ENCODE measurements at places on chromosomes 13 and 19.
A peak's percentile ranks its signal among the peaks of the same experiment; 100 is the strongest.

GRCh38 chr13:65530688-65531087 is 1699.4 kb downstream of the PCDH9 start:
- no peak for DNase-seq

DNA sequence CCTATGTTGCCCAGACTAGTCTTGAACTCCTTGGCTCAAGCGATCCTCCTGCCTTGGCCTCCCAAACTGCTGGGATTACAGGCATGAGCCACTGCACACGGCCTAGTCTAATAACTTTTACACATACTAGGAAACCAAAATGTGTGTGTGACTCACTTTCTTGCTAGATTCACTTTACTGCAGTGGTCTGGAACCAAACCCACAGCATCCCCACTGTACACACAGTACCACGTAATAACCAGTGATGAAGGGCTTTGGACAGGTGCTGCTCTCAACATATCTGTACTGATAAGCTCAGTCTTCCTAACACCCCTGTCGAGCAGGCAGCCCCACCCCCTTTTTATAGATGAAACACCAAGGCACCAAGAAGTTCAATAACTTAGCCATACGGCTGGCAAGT is 5.1 kb downstream of the DNMT1 start:
- peak; percentile 39 for DNase-seq

- no peak for DNase-seq
Measured at GRCh38 chr13:46303742-46304385, 83.2 kb downstream of the RUBCNL start.

- no peak for DNase-seq
Measured at GRCh38 chr19:33399745-33400681, 26.5 kb downstream of the CEBPG start.

GRCh38 chr19:46256855-46257254 is 27.3 kb downstream of the IGFL1 start:
- DNase-seq: no peak

DNA sequence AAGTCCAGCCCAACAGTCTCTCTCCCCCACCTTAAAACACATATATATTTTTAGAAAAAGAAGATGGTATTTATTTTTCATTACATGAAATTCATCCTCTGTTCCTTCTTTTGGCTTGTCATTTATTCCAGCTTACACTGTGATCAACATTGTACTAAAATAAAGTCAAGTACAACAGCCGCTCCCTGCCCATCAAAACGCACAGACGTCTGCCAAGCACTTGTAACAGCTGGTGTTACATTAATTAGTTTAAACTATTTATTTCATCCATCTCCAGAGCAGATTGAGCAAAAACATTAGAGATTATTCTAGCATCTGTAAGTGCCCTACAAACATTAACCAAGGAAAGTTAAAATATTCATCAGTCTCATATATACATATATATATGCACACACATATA is 350.5 kb downstream of the DACH1 start:
- DNase-seq: no peak

DNA sequence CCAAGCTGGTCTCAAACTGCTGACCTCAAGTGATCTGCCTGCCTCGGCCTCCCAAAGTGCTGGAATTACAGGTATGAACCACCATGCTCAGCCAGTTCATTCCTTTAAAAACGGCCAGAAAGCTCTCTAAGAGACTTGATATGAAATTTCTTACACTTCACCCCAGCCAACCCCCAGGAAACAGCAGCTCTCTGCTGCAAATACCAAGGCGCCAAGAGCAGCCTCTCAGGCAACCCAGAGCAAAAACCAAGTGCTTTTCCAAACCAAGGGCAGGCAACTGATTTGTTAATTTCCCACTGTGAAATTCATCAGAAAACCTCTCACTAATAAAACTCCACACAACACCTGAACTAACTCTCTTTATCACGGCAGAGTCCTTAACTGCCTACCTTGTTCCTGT is 44.9 kb downstream of the LATS2 start:
- no peak for DNase-seq

DNA sequence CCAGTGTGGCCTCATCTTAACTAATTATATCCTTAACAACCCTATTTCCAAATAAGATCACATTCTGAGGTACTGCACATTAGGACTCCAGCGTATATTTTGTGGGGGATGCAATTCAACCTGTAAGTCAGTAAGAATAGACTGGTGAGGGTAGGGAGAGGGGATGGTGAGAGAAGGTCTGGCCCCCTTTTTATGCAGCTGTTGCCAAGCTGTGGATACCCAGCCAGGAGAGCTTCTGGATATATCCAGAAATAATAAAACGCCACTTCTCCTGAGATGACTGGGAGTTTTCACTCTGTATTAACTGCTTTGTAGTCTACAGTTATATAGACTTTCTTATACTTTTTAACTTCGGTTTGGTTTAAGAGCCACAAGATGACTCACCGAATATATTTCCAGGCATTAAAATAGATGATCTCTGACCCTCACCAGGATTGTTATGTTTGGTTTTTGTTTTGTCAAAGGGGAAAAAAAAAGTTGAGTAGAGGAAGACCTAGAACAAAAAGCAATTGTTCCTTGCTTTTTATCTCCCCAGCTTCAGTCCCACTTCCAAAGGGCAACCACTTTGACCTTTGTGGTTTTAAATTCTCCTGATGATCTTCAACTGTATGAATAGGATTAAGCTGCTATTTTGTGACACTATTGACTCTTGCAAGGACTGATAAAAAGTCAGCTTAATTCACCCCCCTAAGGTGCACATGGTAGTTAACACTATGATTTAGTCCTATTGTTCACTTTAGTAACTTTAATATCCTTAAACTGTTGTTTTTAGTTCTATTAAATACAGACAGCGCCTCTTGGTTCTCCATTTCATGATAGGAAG is 3.1 kb upstream of the NEK3 start:
- DNase-seq: no peak

GRCh38 chr19:461721-462551 is 1.1 kb upstream of the SHC2 start:
- DNase-seq: no peak

GRCh38 chr19:32189956-32190706 is 155.3 kb upstream of the ZNF507 start:
- DNase-seq: no peak

- DNase-seq: no peak
Measured at GRCh38 chr13:72884101-72884500, 102.2 kb downstream of the PIBF1 start.

DNA sequence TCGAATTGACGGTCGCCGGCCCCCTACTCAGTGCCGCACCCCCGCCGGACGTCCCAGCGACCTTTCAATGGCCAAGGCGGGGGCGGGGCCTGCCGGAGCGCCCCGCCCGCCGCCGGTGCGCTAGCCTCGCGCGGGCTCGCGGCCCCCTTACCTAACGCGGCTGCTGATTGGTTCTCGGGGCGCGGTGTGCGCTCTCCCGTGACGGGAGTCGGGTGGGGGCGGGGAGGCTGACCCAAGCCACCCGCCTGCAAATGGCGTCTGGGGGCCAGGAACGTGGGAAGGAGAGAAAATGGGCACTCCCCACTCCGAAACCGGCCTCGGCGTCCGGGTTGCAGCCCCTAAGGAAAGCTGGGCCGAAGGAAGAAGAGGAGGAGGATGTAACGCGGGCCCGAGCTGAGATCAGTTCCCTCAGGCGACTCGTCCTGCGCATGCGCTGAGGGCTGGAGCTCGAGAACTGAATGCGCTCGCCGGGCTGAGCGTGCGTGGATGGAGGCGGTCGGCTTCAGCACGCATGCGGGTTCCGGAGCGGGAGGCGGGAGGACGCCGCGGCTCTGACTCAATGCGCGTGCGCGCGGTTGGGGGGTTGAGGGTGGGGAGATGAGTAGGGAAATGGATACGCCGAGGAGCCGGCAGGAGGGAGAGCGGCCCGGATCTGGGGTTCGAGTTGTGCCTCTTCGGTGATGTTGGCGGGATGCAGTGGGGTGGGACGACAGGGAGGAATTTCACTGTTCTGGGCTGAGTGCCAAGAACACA is at the start of gene SMG9:
Gene SMG9, minus strand, starts transcription at position 460 of the 753 bp plus-strand sequence. CDS start 4,221 bp downstream, outside the sequence.
- peak; percentile 98 for DNase-seq

GRCh38 chr13:40136896-40137295 is 481.4 kb downstream of the COG6 start:
- no peak for DNase-seq

GRCh38 chr13:102757006-102757405 is 16.6 kb downstream of the TEX30 start:
- DNase-seq: no peak

DNA sequence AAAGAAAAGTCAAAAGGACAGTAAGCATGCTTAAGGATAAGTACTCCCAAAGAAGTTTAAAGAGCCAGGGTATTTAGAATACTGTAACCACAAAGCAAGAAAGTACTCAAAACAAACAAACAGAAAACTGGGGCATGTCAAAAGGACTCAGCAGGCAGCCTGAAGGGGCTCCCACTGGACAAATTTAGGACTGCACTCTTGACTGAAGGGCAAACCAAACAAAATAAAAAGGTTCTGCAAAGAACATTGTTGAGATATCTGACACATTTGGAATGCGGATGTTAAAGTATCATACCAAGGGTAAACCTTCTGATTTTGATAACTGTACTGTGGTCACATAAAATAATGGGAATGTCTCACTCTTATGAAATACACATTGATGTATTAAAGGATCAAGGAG is 157.4 kb downstream of the TNFSF13B start:
- no peak for DNase-seq

- no peak for DNase-seq
Measured at GRCh38 chr19:10975374-10976130, 14.7 kb downstream of the SMARCA4 start.

DNA sequence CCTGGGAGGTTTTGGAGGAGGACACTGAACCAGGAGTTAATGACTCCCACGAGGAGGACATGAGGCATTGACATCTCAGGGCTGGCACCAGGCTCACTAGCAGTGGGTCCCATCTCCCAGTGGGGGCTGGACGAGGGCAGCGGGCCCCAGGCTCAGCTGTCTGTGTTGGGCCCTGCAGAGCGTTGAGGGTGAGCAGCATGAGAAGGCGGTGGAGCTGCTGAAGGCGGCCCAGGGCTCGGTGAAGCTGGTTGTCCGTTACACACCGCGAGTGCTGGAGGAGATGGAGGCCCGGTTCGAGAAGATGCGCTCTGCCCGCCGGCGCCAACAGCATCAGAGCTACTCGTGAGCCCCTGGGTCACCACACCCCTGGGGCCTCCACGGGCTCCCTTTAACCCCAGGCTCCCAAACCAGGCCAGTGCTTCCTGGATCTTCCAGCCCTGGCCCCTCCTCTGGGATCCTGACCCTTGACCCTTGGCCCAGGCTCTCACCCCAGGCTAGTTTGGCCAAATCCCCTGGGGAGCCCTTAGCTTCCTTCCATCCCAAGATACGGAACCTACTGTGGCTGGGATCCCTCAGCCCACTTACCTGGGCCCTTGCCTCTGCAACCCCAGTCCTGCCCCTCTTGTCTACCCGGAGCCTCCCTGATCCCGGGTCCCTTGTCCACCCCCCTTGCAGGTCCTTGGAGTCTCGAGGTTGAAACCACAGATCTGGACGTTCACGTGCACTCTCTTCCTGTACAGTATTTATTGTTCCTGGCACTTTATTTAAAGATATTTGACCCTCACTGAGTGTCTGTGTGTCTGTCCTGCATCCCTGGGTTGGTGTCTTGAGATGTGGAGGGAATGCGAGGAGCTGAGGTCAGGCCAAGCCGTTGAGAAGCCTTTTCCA is 1.0 kb downstream of the C19orf73 start:
- DNase-seq: no peak

- DNase-seq: no peak
Measured at GRCh38 chr13:29284726-29285125, 310.8 kb downstream of the SLC7A1 start.

- no peak for DNase-seq
Measured at GRCh38 chr19:40387155-40387554, 2.8 kb downstream of the HIPK4 start.

GRCh38 chr19:31641591-31641990 is 292.4 kb upstream of the TSHZ3 start:
- DNase-seq: no peak

DNA sequence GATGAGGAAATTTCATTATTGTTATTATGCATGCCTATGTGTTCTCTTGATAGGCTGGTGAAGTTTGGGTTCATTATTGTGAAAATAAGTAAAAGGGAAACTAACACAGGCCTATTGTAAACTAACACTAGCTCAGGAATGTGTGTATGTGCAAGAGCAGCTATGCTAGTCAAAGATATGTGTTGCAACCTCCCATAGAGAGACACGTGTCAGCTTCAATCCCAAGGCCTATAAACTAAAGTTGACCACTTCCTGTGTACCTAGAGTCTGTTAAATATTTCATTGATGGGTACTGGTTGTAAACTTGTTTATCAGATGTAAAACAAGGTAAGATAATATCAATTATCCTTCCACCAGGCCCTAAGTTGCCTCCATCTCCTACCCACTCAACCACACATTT is 44.7 kb upstream of the ZNF30 start:
- no peak for DNase-seq

GRCh38 chr19:7494416-7495098 is 5.7 kb upstream of the PEX11G start:
- no peak for DNase-seq

- no peak for DNase-seq
Measured at GRCh38 chr13:25920277-25920676, 131.5 kb downstream of the SHISA2 start.

GRCh38 chr13:86633346-86633745 is 834.1 kb upstream of the SLITRK6 start:
- DNase-seq: no peak

DNA sequence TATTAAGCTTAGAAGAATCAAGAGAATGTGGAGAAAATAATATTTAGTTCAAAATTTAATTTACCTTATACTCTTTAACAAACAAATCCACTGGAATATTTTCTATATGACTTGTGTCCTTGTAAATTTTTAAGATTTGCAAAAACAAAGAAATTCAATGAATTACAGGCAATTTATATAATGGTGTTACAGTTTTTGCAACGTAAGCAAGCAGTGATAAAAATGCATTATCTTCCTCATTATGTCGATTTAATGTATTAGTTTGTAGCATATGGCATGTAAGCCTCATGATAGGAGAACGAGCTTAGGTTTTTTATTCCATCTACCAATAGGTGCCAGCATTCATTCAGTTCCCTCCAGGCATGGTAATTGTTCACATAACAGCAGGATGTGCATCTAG is 100.0 kb upstream of the PCDH9 start:
- DNase-seq: no peak

DNA sequence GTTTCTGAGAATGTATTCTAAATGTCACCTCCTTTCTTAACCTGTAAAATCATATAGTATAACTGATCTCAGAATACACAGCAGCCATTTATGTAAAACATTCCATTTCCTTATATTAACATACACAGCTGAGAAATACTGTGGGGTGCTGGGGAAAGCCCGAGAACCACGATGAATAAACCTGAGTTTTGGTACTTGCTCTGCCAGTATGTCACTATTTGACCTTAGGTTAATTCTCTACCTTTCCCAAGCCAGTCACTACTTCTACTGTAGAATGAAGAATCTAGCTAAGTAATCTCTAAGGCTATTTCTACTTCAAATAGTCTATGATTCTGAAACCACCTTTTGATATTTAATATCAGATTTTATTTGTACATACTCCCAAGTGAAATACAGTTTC is 173.7 kb downstream of the TBC1D4 start:
- peak; percentile 63 for DNase-seq

- DNase-seq: no peak
Measured at GRCh38 chr13:21817878-21818277, 147.0 kb downstream of the FGF9 start.

All from stimulated activated CD4-positive, alpha-beta T cell treated with anti-CD3 and anti-CD28 coated beads, Interleukin-1b, Interleukin-23, amount 100 ng/mL, for 48 hours (primary cell).